ENCODE measurements at places on chromosomes 2 and 18. TPM values are rescaled to one million over a fixed set of nuclear protein-coding genes. Genes with fewer than 3 reads are reported as not detected.

The CYP27C1 gene
- total RNA-seq = 0.21 TPM

The CTAGE1 gene
- not detected for total RNA-seq

The PROM2 gene
- total RNA-seq = 0.84 TPM

The CCDC68 gene
- total RNA-seq = 4.9 TPM

The ING5 gene
- 20.1 TPM for total RNA-seq

The IKZF2 gene
- total RNA-seq = 6.3 TPM

The CROCC2 gene
- not detected for total RNA-seq

The INPP1 gene
- 43.6 TPM for total RNA-seq

The UGT1A8 gene
- not detected for total RNA-seq

The TLX2 gene
- not detected for total RNA-seq

The MAIP1 gene
- 23.4 TPM for total RNA-seq

The TRIM43 gene
- total RNA-seq = not detected

The MALL gene
- 14.0 TPM for total RNA-seq

The EHD3 gene
- 8.1 TPM for total RNA-seq

The SPATS2L gene
- 95.7 TPM for total RNA-seq

The PRSS56 gene
- 0.16 TPM for total RNA-seq

The CTLA4 gene
- not detected for total RNA-seq

The SPDYA gene
- 0.44 TPM for total RNA-seq

The CKAP2L gene
- 0.68 TPM for total RNA-seq

The COQ10B gene
- total RNA-seq = 43.4 TPM

The EML6 gene
- total RNA-seq = 0.52 TPM

The TXNDC2 gene
- total RNA-seq = 0.18 TPM

The RTP5 gene
- not detected for total RNA-seq

The DSC2 gene
- total RNA-seq = 18.0 TPM

- DNase-seq = no peak
Measured at GRCh38 chr2:164797627-164798026, 44.0 kb downstream of the COBLL1 start.

DNA sequence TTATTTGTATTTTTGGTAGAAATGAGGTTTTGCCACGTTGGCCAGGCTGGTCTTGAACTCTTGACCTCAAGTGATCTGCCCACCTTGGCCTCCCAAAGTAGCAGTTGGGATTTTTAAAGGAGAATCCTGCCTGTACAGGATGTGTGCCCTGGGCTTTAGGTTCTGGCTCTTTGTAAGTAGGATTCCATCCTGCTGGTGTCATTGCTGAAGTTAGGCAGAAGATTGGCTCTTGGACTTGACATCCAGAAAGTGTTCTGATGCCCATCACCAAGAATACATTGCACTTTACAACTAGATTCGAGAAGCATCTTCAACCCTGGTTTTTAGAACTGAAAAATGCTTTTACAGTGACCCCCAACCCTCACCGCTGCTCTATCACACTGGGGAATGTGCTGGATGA is 4.4 kb upstream of the TWIST2 start:
- no peak for DNase-seq

DNA sequence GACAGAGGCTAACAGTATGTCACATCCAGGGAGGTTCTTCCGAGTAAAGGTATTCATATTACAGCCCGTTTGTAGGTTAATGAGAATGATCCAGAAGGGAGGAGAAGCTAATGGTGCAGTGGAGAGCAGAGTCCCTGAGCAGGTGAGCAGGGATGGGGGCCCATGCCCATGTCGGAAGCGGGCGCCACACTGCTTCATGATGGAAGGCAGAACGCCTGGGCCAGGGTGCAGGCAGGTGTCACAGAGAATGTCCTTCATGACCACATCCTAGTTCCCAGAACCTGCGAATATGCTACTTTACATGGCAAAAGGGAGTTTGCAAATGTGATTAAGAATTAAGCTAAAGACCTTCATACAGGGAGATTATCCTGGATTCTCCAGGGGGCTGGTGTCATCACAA is 4.0 kb downstream of the HES6 start:
- no peak for DNase-seq

- DNase-seq = no peak
Measured at GRCh38 chr2:48043746-48044145, 137.4 kb upstream of the FBXO11 start.

- DNase-seq = no peak
Measured at GRCh38 chr2:85255813-85256594, 71.8 kb downstream of the TGOLN2 start.

GRCh38 chr2:174914853-174915760 is 90.1 kb downstream of the CHN1 start:
- peak; percentile 74 for DNase-seq

DNA sequence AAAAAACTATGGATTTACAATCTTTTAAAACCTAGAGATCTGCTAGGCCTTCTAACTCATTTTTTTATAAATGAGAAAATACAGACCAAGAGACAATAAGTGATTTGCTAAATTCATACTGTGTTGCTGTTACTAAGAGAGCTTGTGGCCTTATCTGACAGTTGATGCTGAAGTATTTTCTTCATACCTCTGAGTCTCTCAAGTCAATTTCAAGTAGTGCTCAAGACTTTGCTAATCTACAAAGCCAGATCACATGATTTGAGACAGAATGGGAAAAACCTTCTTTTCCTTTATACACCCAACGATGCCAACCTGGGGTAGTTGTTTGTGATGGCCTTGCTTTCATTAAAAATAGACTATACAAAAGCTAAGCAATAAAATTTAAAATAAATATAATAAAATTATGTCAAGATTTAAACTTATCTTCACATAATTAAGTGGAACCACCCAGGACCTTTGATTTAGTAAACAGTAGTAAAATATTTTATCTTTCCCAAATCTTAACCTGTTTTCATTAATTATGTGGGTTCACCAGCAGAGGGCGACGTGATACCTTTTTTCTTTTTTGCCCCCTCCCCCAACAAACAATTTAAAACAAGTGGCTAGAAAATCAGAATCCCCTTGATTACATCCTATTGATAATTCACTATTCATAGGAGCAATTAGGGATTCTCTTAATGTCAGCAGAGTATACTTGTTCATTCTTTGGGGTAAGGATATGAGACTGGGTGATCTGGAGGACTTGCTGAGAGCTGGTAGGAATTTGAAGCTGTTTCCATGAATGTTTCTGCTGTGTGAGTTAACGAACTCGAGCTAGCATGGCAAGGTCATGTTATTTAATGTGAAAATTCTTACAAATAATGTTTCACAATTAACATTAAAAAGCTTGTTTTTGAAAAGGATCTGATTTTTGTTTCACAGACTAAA is 49.6 kb upstream of the SLC5A7 start:
- DNase-seq = no peak

DNA sequence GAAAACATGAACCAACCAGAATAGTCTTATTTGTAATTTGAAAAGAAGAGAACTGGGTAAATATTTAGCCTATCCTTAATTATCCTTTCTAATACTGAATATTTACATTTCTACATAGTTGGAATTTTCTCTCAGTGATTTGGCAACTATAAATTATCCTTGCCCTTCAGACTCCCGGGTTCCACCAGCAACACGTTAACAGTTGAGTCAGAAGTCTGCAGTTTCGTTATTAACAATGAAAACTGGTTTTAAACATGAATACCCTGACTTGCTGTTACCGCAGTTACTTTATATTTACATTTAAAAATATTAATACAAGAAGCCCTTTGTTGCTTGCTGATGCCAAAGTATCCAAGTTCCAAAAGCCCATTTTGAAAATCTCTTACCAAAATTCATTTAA is 673.0 kb downstream of the ARHGAP15 start:
- no peak for DNase-seq

GRCh38 chr2:106602042-106602441 is 114.9 kb downstream of the CD8B2 start:
- DNase-seq = no peak

GRCh38 chr2:240819858-240820606 is at the start of gene KIF1A:
TSS of gene KIF1A (minus strand) at chr2:240820219. CDS start at chr2:240797752, 22,467 bp downstream.
- DNase-seq = peak; percentile 55

DNA sequence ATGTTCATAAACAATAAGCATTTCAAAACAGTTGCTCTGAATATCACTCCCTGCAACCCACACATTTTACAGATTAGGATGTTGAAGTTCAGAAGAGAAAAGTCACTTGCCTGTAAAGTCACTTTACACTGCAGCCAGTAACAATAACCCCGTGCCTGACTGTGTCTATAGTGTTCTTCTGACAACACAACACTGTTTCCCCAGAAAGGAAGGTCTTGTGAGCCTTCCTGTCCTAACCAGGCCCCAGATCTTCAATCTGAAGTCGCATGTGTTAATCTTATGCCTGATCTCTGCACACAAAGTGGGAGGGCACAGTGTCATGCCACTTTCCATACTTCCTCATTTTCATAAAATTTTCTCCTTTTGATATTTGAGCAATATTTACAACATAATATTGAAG is 120.2 kb downstream of the FEZ2 start:
- no peak for DNase-seq

DNA sequence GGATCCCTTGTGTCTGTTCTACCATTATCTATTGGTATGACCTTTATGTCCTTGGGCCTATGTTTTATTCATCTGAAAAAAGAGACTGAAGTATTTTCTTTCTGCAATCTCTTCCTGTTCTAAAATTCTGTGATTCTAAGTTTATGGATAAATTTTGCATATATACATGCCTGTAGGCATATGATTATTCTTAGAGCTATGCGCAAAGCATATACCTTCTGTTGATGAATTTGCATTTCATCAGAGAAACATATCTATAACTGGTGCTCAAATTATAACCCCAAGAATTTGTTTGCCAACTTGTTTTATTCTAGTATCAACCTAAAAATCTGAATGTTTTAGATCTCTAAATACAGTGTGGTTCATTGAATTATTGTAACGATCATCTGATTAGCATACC is 6.7 kb downstream of the CACNB4 start:
- DNase-seq = no peak

DNA sequence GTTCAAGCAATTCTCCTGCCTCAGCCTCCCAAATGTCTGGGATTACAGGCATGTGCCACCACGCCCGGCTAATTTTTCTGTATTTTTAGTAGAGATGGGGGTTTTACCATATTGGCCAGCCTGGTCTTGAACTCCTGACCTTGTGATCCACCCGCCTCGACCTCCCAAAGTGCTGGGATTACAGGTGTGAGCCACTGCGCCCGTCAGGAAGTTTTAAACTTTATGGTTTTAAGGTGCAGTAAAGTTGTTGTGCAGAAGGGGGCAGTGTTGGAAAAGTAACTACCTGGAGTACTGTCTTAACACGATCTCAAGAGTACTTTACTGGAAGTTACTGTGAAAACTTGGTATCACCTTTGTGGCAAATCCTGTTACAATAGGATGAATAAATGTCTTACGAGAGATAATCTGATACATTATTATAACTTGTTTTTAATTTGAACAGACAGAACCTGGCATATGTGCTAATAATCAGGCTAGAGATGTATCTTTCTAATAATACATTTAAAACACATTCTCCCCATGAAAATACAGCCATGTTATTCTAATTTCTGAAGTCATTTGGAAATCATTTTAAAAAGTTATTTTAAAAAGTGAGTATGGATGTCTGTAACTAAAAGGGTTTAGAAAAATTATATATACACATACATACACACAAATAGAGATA is 10.8 kb downstream of the SPDYA start:
- DNase-seq = no peak

DNA sequence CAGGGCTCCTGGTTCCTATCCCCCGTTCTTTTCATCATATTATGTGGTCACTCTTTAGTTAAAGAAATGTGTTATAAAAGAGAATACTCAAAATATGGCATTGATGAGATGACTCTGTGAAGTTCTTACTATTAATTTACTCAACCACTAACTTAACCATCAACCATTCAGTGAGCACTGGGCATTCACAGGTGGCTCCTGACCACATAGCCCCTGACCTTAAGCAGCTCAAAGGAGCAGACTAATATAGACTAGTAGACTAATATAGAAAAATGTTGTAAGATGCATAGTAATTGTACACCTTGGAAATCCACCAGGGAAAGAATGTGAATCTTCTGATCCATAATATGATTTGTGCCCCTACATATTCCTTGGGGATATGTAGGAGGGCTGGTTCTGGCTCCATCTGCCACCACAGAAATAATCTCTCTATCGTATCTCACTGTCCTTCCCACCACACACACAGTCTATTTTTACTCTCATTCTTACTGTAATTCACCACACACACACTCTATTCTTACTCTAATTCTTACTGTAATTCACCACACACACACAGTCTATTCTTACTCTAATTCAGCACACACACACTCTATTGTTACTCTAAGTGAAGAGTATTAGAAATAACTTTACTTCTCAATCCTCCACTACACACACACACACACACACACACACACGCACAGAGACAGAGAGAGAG is 188.9 kb upstream of the ITGA4 start:
- no peak for DNase-seq

GRCh38 chr2:96103187-96103601 is 13.2 kb downstream of the ADRA2B start:
- DNase-seq = no peak

DNA sequence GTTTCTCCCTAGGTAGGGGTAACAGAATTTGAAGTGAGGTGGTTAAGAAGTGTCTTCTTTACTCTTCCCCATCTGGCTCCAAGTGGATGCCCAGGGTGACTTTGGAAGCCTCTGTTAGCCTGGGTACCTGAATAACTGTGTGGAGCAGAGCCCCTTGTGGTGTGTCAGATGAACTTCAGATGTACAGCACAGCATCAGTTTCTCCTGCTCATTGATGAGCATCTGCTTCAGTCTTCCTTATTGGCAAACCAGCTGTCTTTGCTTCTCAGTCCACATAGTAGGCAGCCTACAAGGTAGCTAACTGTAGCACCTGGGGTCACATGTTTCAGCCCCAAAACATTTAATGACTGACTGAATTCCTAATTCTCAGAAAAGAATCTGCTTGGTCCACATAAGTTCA is 56.2 kb upstream of the ATP8B1 start:
- no peak for DNase-seq

DNA sequence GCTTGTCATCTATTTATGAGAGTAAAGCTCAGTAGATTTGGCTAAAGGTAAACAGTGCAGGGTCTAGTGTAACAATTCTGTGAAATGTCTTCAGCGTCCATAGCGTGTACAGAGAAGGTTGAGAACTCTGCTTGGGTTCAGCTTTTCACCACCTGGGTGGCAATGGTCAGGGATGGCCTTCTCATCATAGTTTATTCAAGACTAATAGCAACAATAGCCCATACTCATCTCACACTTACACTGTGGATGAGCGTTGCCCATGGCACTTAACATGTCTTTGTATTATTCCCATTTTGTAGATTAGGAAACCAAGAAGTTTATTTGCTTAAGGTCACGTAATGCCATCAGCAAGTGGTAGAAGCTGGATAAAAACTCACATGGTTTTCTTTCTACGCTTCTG is 106.8 kb upstream of the RND3 start:
- no peak for DNase-seq

GRCh38 chr2:172416447-172417058 is 10.8 kb upstream of the ITGA6 start:
- DNase-seq = no peak

GRCh38 chr2:73285159-73285739 is 971 bp upstream of the FBXO41 start:
- DNase-seq = no peak
